ENCODE measurements at places on chromosomes 12 and 14.

DNA sequence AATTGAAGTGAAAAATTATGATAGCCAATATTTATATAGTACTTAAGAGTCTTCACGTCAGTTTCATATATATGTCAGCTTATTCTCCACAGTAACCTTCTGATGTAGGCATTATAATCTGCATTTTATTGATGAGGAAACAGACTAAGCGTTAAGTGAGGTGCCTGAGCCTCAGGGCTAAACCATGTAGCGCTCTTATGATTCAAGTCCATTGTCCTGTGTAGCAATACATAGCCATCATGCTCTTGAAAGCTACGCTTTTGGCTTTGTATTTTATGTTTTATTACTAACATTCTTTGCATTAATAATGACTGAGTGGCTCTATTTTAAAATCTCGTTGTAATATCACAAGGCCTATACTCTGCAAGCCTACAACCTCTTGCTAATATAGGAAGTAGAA, 79.0 kb downstream of the ANO6 start:
- no peak for DNase-seq

DNA sequence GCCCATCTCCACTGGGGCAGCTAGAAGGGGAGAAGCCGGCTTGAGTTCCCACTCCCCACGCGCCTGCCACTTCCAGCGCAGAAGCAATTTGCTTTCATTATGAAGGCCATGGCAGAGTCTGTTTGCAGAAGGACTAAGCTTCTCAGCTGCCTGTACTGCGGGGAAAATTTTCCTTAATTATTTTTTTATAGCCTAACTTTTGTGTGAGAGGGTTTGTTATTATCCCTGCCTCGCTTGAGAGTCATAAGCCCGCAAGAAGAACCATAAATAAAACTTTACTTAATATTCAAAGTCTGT, 56.0 kb upstream of the DLK1 start:
- DNase-seq = no peak

GRCh38 chr14:101198398-101199027, 295.0 kb upstream of the RTL1 start:
- no peak for DNase-seq

- peak; percentile 90 for DNase-seq
These were observed 6.7 kb upstream of the BATF start for GRCh38 chr14:75515629-75515996.

DNA sequence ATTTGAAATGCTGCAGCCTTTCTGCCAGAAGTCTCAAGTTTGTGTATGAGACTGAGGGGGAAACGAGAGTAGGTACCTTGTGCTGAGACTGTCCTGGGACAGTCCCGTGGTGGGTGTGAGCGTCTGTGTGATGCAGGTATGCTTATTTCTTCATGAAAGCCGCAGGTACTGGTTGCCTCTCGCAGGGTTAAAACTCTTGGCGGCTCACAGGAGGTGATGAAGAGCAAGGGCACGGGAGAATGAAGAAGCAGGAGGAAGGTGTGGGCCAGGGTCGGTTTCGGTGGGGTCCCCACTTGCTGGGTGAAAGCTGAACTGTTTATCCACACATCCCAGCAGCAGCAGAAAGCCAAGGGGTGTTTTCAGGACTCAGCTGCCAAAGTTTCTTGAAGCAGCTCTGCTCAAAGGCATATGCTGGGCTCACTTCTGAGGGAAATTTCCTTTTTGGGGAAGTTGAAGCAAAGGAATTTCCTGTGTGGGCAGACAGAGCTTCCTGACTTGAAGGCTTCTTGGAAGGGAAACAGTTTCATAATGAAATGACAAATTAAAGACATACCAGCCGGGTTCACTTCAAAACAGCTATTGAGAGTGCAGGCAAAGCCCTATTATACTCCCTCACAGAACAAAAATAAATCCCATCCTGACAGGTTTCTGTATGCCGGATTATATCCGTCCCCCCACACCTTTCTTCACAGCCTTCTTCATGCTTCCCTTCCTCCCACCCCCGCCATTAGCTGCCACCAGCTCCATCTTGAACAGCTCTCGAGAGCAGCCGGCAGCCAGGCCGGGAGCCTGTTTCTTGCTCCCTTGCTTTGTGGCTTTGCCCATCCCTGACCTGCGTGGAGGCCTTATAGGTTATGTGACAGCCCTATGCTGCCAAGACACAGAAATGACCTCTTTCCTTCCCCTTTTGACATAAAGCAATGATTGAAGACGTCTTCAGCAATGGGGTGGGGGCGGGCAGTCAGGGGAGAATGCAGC, 116.6 kb downstream of the ETV6 start:
- peak; percentile 74 for DNase-seq

GRCh38 chr12:107200394-107200793, 107.0 kb upstream of the CRY1 start:
- DNase-seq = no peak

DNA sequence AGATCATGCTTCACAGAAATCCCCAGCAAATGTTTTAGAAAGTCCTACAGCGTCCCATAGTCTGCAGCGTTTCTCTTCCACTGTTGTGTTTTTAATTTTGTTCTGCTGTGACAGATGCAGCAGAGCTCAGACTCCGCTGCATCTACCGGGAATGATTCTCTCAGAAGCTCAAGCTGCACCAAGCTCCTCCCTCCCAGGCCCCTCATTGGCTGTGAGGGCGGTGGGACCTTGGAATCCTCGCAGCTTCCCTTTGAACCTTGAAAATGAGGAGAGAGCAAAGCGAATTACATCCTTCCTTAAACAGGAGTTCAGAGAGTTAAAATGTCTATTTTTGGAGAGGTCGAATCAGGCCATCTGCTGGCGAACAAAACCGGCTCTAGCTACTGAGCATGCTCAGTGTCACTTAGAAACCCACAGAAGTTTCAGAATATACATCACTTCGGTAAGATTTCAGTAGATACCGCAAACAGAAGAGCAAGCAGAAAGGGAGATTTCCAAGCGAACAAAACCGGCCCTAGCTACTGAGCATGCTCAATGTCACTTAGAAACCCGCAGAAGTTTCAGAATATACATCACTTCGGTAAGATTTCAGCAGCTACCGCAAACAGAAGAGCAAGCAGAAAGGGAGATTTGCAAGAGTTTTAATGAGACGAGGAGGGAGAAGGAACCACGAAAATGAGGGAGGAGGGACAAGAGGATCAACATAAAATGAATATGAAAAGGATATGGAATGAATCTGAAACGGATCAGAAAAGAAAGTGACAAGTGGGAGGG, at the start of gene ABCD2:
Gene ABCD2, minus strand, starts transcription at position 144 of the 774 bp plus-strand sequence. CDS start 188 bp downstream, outside the sequence.
- peak; percentile 74 for DNase-seq

DNA sequence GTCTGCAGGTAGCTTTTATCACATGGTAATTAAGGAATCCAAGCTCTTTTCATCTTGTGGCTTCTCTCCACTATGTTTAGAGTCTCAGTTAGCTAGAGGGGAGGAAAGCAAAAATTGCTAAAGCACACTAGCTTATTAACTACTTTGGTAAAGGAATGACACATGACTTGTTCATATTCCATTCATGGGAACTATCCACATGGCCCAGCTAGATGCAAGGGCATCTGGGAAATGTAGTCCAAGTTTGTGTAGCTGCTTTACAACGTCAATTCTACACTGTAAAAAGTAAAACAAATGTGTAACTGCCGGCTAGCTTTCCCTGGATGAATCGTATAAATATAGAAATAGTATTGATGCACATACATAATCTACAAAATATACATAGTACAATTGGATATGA, 244.5 kb upstream of the LRFN5 start:
- peak; percentile 1 for DNase-seq

DNA sequence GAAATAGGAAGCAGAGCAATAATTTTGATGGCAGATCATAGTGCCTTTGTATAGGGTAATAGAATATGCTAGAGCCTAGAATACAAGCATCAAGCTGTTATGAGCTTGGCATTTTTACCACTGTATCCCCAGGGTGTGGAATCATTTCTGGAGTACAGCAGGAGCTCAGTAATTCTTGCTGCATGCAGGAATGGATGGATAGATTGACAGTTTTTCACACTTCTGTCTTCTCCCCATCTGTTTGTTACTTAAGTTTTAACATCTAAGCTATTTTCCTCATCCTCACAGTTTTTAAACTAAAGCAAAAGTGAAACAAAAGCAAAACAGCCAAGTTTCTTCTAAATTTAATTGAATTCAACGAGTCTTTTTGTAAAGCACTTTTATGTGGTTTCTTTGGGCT, 32.6 kb downstream of the ALG10 start:
- DNase-seq = no peak

DNA sequence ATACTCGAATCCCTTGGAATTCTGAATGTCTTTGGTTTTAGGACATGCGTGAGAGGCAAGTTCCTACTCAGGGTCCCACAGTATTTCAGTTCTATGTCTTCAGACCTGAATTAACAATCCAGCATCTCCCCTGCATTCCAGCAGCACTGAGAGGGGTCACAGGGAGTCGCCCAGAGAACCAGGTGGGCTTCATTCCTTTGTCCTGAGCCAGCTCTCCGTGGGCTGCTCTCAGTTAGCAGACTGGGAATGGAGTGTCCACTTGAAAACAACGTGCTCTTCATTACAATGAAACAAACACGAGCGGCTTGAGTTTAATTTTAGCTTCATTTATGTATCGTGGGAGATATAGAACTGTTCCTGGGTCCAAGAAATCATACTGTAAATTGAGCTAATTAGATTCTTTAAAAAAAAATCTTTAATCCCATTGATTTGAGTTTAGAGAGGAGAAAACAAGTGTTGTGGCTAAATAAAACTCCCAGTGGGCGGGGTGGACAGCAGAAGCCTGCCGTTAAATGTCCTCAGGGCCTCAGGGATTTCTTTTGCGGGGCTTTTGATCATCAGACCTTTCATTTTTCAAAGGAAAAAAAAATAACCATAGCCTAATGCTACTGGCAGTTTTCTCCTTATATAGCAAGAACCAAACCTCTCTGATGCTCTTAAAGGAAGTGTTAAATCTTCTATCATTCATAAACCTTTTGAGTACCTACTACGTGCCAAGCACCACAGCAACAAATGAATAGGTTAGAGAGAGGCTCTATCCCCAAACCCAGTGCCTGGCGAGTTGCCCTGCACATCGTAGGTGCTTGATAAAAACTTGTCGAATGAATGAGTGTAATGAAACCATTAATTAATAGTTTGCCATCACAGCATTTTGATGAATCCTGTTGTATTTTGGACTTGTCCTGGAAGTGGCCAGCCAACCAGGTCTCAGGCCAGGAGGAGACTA, 140.4 kb downstream of the CHST11 start:
- DNase-seq = no peak

DNA sequence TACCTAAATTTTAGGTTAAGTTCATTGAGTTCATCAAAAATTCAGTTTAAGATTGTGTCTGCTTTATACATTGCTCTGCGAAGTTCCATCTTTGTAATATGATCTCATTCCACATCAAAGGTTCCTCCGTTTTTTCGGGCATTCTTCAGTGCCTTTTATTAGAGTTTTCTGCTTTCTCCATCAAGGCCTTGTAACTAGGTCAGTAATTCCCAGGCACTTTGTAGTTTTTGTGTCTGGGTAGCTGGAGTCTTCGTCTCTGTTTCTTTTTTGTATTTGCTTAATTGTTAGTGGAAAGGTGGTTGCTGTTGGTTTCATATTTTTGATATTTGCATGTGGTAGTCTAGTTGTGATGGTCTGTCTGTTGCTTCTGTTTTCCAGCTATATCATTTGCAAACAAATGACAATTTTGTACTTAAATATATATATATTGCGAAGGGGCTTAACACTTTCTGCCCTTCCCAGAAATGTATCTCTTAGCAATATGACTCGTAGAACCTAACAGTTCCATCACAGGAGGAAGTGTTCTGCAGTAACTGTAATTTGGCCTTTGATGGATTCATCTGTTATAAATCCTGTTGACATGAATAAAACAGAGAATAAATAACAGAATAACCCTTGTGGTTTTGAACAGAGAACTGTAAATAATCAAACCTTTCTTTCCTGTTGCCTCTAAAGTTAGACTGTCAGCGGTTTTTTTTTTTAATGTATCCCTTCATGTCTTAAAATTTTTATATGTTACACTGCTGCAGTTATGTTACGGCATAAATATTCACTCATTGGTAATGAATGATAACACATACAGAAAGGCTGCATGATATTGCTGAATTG, 88.4 kb upstream of the DYNC1H1 start:
- DNase-seq = peak; percentile 19

DNA sequence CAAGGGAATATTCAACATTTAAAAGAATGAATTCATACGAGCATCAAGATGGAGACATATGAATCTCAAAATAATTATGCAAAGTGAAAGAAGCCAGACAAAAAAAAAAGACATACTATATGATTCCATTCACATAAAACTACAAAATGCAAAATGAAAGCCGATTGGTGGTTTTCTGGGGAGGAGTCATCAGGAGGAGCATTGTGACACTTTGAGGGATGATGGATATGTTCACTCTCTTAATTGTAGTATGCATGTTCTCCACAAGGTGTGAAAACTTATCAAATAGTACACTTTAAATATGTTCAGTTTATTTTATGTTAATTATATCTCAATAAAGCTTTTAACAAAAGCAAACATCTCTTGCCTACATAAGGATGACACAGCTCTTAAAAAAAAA, 13.5 kb downstream of the OLR1 start:
- DNase-seq = no peak

DNA sequence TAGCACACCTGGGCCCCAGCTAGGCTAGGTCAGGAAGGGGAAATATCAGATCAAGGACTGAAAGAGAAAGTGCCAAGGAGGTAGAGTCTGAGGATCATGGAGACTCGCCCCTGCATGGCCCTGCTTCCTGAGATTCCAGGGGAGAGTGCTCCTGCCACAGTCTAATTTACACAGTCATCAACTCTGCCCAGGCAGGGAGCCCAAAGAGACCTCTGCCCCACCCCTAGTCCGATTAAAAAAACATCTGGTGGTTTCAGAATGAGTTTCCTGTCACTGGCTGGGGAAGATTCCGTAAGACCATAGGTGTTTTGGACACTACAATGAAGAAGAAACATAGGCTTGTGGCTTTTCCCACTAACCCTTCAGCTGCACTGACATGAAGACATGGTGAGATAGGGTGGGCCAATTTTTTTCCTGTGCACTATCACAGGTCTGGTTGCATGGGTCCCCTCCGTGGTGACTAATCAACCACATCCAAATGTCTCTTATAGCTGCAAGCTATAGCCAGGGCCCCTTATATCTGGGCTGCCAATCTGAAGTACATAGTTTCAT, 31.5 kb upstream of the GZMB start:
- DNase-seq = peak; percentile 93

GRCh38 chr14:31622060-31622459, 60.9 kb downstream of the NUBPL start:
- no peak for DNase-seq

- DNase-seq = no peak
These were observed 36.8 kb downstream of the EAPP start for GRCh38 chr14:34502545-34503225.

GRCh38 chr14:60893911-60894310, 87.0 kb downstream of the TRMT5 start:
- no peak for DNase-seq

Data from NB4 (cell line).